A673 (cell line): ENCODE measurements at places on chromosomes 2 and 18.
A peak's percentile ranks its signal among the peaks of the same experiment; 100 is the strongest.

DNA sequence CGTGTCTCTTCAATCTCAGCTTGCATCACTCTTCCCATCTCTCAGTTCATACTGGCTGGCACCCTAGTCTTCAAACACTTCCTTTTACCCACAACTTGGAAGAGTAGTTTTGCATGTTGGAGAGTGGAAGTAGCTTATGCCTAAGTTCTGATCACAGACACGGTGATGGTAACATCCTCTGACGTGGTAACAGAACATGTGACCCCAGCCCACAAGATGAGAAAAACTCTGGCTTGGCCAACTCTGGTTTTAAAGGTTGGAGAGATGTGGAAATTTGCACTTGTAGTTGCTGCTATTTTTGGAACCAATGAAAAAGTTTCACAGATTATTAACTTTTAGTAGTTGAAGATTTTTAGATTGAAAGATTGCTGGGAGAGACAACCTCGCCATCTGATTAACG, 155.4 kb upstream of the SLC35G4 start:
- no peak for DNase-seq

DNA sequence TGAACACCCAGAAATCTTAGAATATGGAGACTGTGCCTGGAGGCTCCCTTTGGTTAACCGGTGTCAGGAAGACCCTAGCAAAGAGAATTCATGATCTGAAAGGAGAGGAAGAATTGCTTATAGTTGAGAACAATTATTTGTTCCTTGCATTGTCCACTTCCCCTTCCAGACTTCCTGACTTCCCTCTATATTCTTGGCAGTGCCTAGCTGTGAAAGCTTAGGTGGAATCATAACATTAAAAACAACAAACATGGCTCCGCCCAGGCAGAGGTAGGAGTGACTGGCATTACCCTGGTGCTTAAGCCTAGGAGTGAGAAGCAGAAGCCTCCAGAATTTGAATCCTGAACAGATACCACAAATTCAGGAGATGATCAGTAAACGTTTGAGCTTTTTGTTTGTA, 1.9 kb downstream of the TTL start:
- DNase-seq = no peak

DNA sequence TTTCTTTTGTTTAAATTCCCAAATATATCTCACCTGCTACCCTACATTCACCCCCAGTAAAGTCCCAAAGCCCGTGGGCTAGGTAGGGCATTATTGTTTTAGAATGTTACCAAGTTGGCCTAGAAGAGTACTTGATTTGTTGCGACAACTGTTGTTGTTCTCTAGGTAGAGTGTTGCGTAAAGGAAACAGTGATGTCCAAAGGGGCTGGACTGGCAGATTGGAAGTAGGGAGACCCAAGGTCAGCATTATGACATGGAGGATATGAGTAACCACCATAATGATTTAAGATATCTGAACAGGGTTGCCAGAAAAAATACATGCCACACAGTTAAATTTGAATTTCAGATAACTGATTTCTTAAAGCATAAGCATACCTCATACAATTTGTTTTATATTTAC, 39.2 kb downstream of the SCN1A start:
- DNase-seq = no peak

DNA sequence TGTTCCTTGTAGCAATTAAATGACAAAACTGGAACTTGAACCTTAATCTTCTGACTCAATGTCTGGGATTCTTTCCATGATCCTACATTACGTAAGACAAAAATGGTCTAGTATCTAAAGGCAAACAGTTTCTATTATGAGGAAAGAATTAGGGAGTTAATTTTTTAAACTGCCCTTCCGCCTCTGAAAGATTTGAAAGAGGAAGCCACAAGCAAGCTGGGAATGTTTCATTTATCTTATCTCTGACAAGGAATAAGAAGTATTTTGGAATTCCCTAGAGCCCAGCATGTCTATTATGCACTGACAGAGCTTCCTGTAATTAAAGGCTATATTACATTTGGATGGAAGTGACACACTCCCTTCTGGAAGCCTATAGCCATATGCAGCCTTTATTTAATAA, 558.8 kb upstream of the CDH2 start:
- DNase-seq = peak; percentile 97

GRCh38 chr2:46779447-46779941, 136.1 kb downstream of the MCFD2 start:
- DNase-seq = no peak

- no peak for DNase-seq
Observed at GRCh38 chr2:85838181-85838580, 50.6 kb downstream of the ST3GAL5 start.

GRCh38 chr2:50346629-50347357, 685.1 kb downstream of the NRXN1 start:
- no peak for DNase-seq

DNA sequence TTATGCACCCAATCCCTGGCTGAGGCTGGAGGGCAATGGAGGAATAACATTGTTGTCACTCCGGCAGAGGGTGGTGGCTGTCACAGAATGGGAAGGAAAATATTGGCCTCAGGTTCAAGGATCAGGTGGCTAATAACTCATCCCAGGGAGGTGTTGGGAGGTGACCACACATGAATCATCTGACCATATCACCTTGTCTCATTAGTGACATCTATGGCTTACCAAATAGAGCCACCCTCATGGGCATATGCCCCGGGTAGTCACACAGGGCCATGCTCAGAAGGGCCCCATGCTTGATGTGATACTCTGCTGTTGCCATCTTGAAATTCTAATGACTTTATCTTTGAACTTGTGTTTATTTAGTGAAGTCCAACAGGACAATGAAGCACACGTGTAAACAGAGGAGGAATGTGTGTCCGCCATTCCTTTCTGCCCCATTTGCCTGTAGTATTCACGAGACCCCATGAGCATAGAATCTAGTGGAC, 27.5 kb upstream of the HK2 start:
- DNase-seq = no peak

- DNase-seq = no peak
Observed at GRCh38 chr18:48555465-48555995, 16.7 kb downstream of the CTIF start.

DNA sequence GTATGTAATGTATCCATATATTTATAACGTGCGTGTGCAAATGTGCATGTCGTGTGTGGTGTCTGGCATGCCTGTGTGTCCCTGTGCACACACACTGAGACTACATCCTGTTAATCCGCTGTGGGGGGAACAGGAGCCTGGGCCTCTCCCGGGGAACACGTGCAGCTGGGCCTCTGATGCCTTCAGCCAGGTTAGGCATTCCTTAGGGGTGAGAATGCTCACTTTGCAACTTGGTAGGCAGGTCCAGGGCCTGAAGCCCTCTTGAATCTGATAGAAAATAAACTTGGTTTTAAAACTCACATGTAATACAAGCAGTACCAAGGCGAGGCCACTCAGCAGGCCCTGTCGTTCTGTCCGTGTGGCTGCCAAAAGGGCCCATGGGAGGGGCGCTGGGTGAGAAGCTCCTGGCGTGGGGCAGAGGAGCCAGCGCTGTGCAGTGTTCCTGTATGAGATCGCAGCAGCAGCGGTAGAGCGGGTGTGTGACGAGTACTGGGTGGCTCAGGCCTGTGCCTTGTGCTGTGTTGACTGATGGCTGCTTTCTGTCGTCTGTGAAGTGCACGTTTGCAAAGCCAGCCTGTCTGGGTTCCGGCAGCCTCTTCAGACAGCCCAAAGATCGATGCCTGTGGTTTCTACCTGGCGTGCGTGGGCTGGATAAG, 16.2 kb downstream of the SALL3 start:
- DNase-seq = no peak

DNA sequence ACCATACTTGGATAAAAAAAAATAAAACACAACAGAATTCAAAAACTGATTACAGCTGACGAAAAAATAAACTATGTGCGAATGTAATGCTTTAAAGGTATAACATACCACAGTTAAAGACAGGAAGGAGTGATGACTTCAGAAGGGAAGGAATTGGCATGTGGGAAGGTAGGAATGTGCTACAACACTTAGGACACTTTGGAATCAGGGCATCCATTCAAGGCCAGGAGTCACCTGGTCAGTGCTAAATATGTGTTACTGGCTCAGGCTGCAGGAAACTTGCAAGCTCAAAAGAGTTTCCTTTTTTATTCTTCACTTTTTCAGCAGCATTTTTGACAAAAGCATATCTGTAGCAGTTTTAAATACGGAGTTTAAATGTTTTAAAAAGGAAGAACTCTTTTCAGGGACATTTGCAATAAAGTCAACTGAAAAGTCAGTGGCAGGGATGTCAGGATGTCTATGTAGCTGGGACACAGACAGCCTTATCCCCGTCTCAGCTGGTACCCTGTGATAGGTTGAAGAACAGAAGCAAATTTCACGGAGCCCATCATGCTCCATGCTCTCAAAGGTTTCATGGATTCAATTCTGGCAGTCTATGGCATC, 138.0 kb upstream of the KLHL14 start:
- no peak for DNase-seq

- no peak for DNase-seq
Observed at GRCh38 chr2:184530239-184530638, 68.1 kb upstream of the ZNF804A start.

- no peak for DNase-seq
Observed at GRCh38 chr2:233323851-233324250, 16.2 kb downstream of the SAG start.

DNA sequence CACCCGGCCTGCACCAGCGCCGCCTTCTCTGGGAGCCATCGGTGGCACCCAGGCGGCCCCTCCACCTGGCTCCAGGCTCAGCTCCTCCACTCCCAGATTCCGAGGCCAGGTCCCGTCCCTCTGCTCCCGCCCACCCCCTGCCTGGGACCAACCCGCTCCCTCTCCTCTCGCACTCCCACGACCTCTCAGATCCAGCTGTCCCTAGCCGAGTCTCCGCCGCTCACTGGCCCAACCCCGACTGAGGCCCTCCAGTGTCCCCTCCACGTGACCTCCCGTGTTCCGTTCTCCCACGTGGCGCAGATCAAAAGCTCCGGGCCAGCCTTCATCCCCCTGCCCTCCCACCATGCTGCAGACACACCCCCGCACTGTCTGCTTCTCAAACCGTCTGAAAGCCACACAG, 14.4 kb upstream of the SALL3 start:
- DNase-seq = no peak

DNA sequence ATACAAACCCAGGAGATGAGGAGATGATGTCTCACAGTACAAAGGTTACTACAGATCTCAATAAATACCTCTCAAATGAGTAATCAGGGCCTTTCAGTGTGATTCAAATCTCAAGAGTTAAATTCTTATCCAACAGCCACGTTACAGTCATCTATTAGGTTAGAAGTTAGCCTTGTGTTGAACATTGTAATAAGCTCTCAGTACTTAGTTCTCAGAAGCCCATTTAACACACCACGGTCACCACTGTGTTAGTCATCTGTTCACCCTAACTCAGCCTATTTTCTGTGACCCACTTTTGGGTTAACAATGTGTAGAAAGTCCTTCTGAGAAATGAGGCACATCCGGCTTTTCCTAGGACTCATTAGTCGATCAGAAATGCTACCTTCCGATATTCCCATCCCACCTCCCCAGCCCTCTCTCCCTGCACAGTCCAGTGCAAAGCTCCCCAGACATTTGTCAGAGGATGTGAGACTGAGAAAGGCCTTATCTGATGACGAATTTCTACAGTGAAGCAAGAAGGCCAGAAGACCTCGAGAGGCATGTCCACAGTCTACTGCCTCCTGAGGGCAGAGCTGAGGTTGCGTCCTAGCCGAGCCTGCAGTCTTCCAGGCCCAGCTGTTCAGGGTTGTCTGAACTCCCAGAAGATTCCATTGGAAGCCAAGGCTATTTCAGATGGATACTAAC, 92.6 kb downstream of the ACTR2 start:
- peak; percentile 29 for DNase-seq

- peak; percentile 28 for DNase-seq
Observed at GRCh38 chr18:49861659-49862058, 48.3 kb upstream of the ACAA2 start.

GRCh38 chr2:234991290-234991689, 39.5 kb downstream of the SH3BP4 start:
- no peak for DNase-seq

DNA sequence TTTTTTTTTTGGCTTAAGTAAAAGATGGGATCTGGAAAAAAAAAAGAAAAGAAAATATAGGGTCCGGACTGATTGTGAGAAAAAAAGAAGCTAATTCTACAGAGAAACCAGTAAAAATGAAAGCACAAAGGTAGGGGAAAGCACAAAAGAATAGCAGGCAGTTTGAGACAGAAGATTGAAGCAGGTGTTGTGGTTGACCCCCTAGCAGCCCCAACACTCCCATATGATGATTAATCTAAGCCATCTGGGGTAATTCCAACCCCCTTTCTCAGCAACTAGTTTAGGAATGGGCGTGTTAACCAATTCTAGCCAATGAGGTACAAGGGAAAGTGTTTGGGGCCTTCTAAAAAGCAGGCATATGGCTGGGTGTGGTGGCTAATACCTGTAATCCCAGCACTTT, 77.0 kb downstream of the MBD2 start:
- no peak for DNase-seq

DNA sequence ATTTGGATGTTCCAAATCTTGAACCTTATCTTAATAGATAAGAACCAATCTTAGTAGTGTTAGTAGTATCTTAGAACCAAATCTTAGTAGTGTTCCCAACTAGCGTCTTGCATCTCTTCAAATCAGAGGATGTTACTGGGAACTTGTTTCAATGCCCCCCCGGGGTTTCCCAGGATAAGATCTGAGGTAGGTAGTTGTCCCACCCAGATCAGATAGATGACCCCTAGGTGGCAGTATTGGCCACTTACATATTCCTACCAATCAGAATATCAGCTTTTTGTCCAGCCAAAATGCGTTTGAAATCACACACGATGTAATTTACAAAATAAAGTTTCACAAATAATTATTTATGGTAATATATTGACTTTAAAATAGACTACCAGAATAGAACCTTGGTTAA, 314.8 kb downstream of the MBD2 start:
- DNase-seq = peak; percentile 55

DNA sequence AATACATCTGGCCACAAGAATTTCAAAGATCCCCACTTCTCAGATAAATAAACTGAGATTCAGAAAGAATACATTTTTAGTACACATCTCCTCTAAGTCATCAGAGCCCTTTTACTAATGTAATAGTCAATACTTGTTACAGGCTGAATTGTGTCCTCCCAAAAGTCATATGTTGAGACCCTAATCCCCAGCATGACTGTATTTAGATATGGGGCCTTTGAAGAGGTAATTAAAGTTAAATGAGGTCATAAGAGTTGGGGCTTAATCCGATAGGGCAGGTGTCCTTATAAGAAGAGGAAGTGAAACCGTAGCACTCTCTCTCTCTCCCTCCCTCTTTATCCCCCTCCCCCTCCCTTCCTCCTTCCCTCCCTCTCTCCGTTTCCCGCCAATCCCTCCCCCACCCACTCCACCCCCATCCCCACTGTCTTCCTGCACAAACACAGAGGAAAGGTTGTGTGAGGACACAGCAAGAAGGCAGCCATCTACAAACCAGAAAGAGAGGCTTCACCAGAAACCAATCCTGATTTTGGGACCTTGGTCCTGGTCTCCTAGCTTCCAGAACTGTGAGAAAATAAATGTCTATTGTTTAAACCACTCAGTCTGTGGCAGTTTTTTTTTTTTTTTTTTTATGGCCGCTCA, 66.6 kb upstream of the ZNF397 start:
- no peak for DNase-seq
